ENCODE measurements at places on chromosomes 12 and 14.

DNA sequence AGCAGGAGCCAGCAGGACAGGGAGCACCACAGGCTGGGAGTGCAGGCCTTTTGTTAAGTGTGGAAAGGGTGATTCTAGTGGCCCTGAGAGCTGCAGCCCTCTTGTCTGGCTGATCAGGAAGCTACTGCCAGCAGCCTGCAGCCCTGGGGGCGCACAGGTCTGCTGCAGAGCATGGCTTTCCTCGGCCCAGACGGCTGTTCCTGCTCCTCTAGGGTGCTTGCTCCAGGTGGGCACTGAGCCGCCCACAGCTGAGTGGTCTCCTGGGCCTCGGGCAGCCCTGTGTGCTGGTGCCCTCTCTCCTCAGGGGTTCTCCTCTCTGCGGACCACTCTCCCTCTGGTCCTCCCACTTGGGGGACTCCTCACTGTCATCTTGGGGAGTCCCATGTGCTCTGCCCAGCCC, 18.9 kb downstream of the CCDC88C start:
- no peak for DNase-seq

DNA sequence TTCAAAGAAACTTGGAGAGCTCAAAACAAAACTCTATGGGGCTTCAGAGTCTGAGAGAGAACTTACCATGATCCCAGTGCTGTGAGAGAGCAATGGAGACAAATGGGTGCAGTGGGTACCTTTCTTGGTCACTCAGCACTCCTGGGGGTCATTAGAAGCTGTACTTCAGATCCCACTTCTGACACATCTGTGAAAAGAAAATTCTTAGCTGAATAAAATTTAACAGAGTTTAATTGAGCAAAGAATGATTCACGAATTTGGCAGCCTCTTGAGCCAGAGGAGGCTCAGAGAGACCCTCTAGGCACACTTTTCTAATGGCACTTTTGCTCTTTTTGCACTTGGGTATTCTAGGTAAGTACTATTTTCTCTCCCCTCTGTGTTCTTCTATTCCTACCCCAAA, 96.8 kb upstream of the SYT10 start:
- DNase-seq: no peak

- no peak for DNase-seq
Measured at GRCh38 chr12:89907659-89908058, 199.0 kb upstream of the ATP2B1 start.

- no peak for DNase-seq
Measured at GRCh38 chr14:71130491-71131179, 223.4 kb downstream of the PCNX1 start.

- DNase-seq: no peak
Measured at GRCh38 chr12:132492522-132492921, 2.6 kb downstream of the FBRSL1 start.

DNA sequence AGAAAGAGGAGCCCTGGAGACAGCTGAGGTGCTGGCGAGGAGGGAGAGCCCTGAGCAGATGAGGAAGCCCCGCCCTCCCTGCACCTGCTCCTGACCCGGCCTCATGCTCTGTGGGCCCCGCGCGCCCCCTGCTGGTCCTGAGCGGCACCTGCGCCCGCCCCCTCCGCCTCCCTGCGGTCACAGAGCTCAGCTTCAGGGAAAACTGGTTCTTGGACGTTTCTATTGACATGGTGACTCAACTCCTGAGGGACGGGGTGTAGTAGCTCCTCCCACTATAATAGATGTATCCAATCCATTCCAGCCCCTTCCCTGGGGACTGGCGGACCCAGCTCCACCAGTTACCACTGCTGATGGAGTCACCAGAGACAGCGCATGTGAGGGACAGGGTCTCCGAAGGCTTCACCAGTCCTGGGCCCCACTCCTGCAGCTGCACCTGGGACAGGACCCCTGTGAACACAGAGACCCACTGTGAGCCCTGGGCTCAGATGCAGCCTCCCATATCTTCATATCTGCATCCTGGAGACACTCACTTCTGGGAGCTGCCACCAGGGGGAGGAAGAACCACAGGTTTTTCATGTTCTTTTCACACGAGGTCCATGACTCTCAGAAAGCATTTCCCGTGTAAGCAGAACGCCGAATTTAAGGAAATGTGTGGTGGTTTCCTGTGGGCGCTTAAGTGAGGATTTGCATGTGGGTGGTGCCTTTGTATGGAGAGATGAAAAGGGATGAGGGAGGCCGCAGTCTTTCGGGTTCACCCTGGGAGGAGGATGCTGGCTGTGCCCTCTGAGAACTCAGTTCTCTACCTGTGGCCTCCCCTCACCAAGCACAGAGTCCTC, 1346.4 kb downstream of the TMEM121 start:
- DNase-seq: peak; percentile 87

All from NCI-H1417 (cell line).